ENCODE measurements at places on chromosomes 3 and 15. TPM values are rescaled to one million over a fixed set of nuclear protein-coding genes. Genes with fewer than 3 reads are reported as not detected.

ROBO1 gene
- total RNA-seq, result 33.9 TPM

DLEC1 gene
- 0.78 TPM for total RNA-seq

OR5K2 gene
- not detected for total RNA-seq

SEMA6D gene
- total RNA-seq, result not detected

GPR176 gene
- 10.2 TPM for total RNA-seq

C3orf62 gene
- total RNA-seq, result 6.7 TPM

CPNE4 gene
- 23.2 TPM for total RNA-seq

DNA sequence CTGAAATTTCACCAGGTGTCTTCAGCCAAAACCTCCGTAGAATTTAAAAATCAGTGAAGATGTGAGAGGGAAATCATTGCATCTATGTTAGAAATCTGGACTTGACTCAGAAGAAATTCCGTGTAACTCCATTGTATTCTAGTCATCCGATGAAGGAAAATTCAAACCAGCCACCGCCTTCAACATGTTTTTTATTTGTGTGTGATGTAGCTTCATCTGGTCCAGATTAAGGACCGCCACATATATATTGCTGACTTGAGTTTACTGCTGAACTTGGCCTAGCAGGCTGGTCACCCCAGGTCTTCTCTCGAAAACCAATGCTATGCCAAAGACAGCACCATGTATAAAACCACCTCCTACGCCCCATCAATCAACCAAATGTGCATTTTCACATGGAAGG lies 120.9 kb downstream of the FOXP1 start:
- H3K4me3 ChIP-seq, result no peak overlapping the region
- DNase-seq, result no peak
- no peak overlapping the region for H3K27ac ChIP-seq
- peaks cover 10% of the 10 kb centered on the region for H3K4me1 ChIP-seq

- H3K27me3 ChIP-seq, result no peaks in the 10 kb centered on the region
- peaks cover 10% of the 10 kb centered on the region for H3K36me3 ChIP-seq
- no peaks in the 10 kb centered on the region for H3K4me1 ChIP-seq
- no peak overlapping the region for H3K4me3 ChIP-seq
Measured at GRCh38 chr3:64625381-64625780, 62.4 kb downstream of the ADAMTS9 start.

- H3K4me3 ChIP-seq, result no peak overlapping the region
- H3K36me3 ChIP-seq, result peaks cover 6% of the 10 kb centered on the region
- DNase-seq, result no peak
- no peaks in the 10 kb centered on the region for H3K27me3 ChIP-seq
Measured at GRCh38 chr15:101057841-101058407, 138.8 kb downstream of the LRRK1 start.

DNA sequence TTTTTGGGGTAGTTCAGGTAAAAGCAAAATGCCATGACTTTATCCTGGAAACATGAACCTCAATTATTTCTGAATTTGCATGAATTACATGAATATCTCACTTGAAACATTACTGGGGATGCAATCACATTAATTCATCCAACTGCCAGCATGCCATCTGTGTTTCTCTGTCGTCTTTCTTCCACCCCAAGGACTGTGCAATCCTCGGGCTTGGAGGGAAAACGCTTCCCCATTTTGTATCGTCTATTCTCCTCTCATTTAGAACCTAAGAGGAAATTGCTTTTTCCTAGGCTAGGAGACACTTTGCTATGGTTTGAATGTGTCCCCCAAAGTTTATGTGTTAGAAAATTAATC lies 109.4 kb downstream of the SQOR start:
- H3K4me1 ChIP-seq, result no peaks in the 10 kb centered on the region
- no peak for DNase-seq
- H3K27ac ChIP-seq, result no peak overlapping the region
- H3K27me3 ChIP-seq, result peaks cover 63% of the 10 kb centered on the region
- no peak overlapping the region for H3K4me3 ChIP-seq

- no peaks in the 10 kb centered on the region for H3K27me3 ChIP-seq
- H3K27ac ChIP-seq, result no peak overlapping the region
- no peaks in the 10 kb centered on the region for H3K36me3 ChIP-seq
Measured at GRCh38 chr15:37902126-37902525, 32.3 kb upstream of the TMCO5A start.

DNA sequence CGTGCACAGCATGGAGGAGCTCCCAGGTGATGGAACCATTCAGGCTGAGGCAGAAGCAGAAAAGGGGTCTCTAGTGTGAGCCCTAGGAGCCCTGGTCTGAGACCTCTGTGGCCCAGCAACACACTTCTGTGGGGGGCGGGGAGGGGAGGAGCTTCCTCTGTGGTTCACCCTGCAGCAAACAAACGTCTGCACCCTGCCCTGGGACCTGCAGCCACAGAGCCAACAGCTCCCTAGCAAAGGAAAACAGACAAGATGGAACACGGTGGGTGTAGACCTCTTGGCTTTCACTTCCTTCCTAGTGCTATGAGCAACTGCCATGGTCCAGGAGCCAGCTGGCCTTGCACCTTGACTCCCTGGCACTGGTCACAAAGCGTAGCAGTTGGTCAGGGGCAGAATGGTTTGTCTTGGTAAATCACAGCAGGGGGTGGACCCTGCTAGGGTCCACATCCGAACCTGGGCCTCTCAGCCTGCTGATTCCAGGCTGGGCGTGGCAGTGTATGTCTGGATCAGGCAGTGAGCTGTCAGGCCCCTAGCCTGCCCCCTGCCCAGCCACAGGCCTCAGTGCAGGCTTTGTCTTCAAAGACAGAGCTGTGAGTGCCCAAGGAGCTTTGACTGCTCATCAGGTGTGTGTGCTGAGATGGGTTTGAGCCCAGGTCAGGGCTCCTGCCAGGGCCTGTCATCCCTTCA lies 6.7 kb downstream of the AMIGO3 start:
- H3K36me3 ChIP-seq, result peaks cover 24% of the 10 kb centered on the region
- no peaks in the 10 kb centered on the region for H3K4me1 ChIP-seq
- no peak for DNase-seq
- no peak overlapping the region for H3K4me3 ChIP-seq

- peaks cover 13% of the 10 kb centered on the region for H3K36me3 ChIP-seq
- H3K4me1 ChIP-seq, result peaks cover 9% of the 10 kb centered on the region
- H3K4me3 ChIP-seq, result no peak overlapping the region
- H3K27ac ChIP-seq, result no peak overlapping the region
- H3K27me3 ChIP-seq, result no peaks in the 10 kb centered on the region
Measured at GRCh38 chr15:38562278-38562677, 2.3 kb downstream of the RASGRP1 start.

GRCh38 chr3:13282986-13283876 lies 136.9 kb downstream of the NUP210 start:
- peaks cover 11% of the 10 kb centered on the region for H3K36me3 ChIP-seq
- no peaks in the 10 kb centered on the region for H3K4me1 ChIP-seq
- peaks cover 48% of the 10 kb centered on the region for H3K27me3 ChIP-seq
- H3K4me3 ChIP-seq, result peak overlapping the region; percentile 47

- H3K4me3 ChIP-seq, result no peak overlapping the region
- H3K36me3 ChIP-seq, result no peaks in the 10 kb centered on the region
- H3K27ac ChIP-seq, result no peak overlapping the region
Measured at GRCh38 chr3:138845181-138845601, 10.5 kb upstream of the PIK3CB start.

- no peaks in the 10 kb centered on the region for H3K27me3 ChIP-seq
- no peaks in the 10 kb centered on the region for H3K4me1 ChIP-seq
- H3K27ac ChIP-seq, result no peak overlapping the region
Measured at GRCh38 chr3:22353126-22353525, 602.1 kb upstream of the ZNF385D start.

DNA sequence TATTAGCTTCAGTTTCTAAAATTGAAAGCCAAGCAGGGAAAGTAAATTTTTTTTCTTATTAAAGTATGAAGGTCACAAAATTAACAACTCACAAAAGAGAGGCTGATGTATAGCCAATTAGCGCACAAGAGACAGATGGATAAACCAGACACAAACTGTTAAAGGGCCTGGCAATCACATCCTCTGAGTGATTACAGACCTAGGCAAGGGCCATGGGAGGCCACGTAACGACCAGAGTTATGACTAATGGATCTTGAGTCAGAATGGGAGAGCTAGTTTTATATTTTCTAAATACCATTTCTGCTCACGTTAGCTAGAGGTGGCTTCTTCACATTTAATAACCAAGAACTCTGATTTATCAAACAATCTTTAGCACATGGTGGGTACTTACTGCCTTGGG lies 17.8 kb upstream of the SCAMP5 start:
- no peak overlapping the region for H3K27ac ChIP-seq
- no peaks in the 10 kb centered on the region for H3K4me1 ChIP-seq
- H3K27me3 ChIP-seq, result peaks cover 24% of the 10 kb centered on the region
- no peak for DNase-seq
- H3K4me3 ChIP-seq, result no peak overlapping the region

- no peaks in the 10 kb centered on the region for H3K4me1 ChIP-seq
- H3K36me3 ChIP-seq, result no peaks in the 10 kb centered on the region
- no peak overlapping the region for H3K27ac ChIP-seq
- H3K4me3 ChIP-seq, result no peak overlapping the region
- H3K27me3 ChIP-seq, result no peaks in the 10 kb centered on the region
Measured at GRCh38 chr3:67389176-67389575, 265.2 kb downstream of the SUCLG2 start.

DNA sequence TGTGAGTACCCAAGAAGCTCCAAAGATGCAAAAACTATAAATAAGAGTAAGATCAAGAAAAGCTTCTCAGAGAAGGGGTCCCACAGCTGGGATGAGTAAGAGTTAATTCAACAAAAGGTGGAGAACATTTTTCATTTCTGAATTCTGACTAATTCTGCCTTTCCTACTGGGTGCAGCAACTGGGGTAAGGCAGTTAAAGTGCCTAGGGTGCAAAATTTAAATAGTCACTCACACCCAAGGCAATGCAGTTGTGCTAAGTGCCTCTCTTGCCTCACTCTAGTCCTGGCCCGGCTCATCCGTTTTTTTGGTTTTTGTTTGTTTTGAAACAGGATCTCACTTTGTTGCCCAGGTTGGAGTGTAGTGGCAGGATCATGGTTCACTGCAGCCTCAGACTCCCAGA lies 240.2 kb downstream of the TP63 start:
- no peak for DNase-seq
- H3K36me3 ChIP-seq, result no peaks in the 10 kb centered on the region
- H3K27me3 ChIP-seq, result no peaks in the 10 kb centered on the region
- H3K4me3 ChIP-seq, result no peak overlapping the region

GRCh38 chr3:114538211-114538610 lies 244.4 kb downstream of the TIGIT start:
- DNase-seq, result no peak
- H3K36me3 ChIP-seq, result no peaks in the 10 kb centered on the region
- H3K27me3 ChIP-seq, result no peaks in the 10 kb centered on the region
- H3K27ac ChIP-seq, result no peak overlapping the region

DNA sequence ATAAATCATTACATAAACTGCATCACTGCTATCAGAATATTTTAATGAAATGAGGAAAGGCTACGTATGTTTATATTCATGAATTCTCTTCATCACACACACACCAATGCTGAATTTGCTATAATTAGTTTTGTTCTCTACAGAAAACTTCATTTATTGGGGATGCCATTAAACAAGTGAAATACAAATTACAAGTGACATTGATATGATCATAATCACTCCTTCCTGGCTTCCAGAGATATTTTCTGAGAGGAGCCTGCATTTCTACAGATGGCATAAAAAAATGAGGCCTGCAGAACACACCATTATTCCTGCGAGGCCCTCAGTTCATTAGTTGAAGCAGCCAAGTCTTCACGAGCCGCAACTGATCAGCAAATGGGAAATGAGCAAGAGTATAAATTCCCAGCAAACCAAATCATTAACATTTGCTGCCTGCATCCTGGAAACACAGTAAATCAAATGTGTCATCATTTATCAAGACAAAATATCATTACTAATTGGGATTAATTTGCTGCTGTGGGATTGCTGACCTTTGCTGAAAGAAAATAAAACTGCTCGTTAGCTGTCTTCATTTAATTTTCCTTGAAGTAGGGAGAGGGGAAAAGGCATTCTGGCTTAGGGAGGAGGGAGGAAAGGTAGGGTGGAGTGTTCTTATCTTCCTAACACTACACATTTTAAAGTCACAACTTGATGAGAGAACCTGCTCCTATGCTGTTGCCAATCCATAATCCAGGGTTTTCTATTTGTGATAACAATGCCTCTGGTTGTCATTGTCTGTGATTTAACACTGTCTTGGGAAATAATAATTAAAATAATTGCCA lies 921.9 kb downstream of the SQOR start:
- H3K27me3 ChIP-seq, result no peaks in the 10 kb centered on the region
- DNase-seq, result no peak
- H3K4me3 ChIP-seq, result no peak overlapping the region
- H3K36me3 ChIP-seq, result no peaks in the 10 kb centered on the region

GRCh38 chr3:52070724-52071621 lies 14.6 kb upstream of the DUSP7 start:
- no peaks in the 10 kb centered on the region for H3K4me1 ChIP-seq
- no peak for DNase-seq
- peaks cover 8% of the 10 kb centered on the region for H3K36me3 ChIP-seq
- no peak overlapping the region for H3K4me3 ChIP-seq
- no peak overlapping the region for H3K27ac ChIP-seq

DNA sequence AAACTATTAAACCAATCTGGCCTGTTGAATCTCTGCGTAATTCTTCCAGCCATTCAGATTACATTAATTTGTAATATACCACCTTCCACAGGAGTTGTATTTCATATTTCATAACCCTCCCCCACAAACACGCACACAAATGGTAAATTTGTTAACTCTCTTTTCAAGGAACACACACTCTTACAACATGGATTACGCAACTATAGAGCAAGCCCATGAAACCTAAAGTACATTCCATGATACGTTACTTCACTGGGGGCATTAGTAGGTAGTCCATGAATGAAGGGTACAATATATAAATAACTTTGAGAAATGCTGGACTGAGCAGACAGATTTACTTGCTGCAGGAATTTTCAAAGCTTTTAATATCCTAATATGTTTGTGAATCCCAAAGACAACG lies 65.0 kb downstream of the TRIM69 start:
- H3K27ac ChIP-seq, result no peak overlapping the region
- DNase-seq, result no peak
- H3K4me3 ChIP-seq, result no peak overlapping the region

GRCh38 chr3:72100080-72100511 lies 315.1 kb upstream of the PROK2 start:
- H3K27ac ChIP-seq, result no peak overlapping the region
- no peak overlapping the region for H3K4me3 ChIP-seq
- peaks cover 25% of the 10 kb centered on the region for H3K4me1 ChIP-seq
- H3K27me3 ChIP-seq, result peaks cover 81% of the 10 kb centered on the region
- H3K36me3 ChIP-seq, result no peaks in the 10 kb centered on the region
- DNase-seq, result no peak

DNA sequence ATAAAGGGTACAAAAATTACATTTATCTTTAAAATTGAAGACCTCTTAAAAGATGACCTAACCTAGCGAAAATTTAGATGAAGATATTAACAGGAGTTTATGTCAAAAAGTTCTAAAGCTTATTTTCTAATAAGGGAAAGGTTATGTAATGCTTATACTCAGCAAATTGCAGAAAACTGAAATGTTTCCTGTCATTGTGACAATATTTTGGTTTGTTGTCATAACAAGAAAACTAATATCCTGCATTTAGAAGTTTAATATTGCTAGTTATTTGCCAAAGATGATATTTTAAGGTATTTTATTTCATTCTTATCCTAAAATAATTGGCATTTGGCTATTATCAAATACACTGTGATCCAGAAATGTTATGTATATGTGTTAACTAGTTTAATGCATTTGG lies 294.5 kb downstream of the C3orf38 start:
- H3K4me1 ChIP-seq, result no peaks in the 10 kb centered on the region
- H3K4me3 ChIP-seq, result no peak overlapping the region
- no peak for DNase-seq
- no peaks in the 10 kb centered on the region for H3K27me3 ChIP-seq

GRCh38 chr15:48963524-48964113 lies at the start of gene SHC4:
Gene SHC4 (minus strand): TSS chr15:48963919. CDS start chr15:48963015, 904 bp downstream.
- no peaks in the 10 kb centered on the region for H3K27me3 ChIP-seq
- peaks cover 13% of the 10 kb centered on the region for H3K36me3 ChIP-seq
- peak within 1 kb of the TSS; percentile 67 for H3K27ac ChIP-seq
- peaks cover 33% of the 10 kb centered on the region for H3K4me1 ChIP-seq
